Hematopoietic multipotent progenitor cell treated with erythropoietin and hydrocortisone succinate and interleukin-3 and kit ligand, for 8 days (in vitro differentiated cells): ENCODE measurements at places on chromosomes 3 and 15.

DNA sequence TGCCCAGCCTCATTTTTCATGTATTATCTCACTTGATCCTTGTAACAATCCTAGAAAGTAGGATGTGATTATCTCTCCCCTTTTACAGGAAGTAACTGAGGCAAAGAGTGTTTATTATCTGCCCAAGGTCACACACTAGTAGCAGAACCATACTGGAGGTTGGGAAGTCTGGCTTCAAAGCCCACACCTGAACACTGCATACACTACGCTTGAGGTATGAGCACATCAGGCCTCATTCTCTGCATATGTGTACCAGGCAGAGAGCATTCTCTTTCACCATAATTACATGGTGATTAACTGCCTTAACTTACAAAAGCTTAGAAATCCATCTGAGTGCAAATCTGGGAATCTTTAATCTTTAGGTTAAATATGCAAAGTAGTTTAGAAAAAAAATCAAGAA, 361.8 kb downstream of the MFSD1 start:
- no peak for DNase-seq

- no peak for DNase-seq
These were observed 61.3 kb downstream of the NSMCE3 start for GRCh38 chr15:29208352-29208751.

GRCh38 chr15:33729653-33730052, 238.6 kb upstream of the CHRM5 start:
- peak; percentile 6 for DNase-seq

- no peak for DNase-seq
These were observed 254.6 kb upstream of the RBMS3 start for GRCh38 chr3:29026286-29026685.

DNA sequence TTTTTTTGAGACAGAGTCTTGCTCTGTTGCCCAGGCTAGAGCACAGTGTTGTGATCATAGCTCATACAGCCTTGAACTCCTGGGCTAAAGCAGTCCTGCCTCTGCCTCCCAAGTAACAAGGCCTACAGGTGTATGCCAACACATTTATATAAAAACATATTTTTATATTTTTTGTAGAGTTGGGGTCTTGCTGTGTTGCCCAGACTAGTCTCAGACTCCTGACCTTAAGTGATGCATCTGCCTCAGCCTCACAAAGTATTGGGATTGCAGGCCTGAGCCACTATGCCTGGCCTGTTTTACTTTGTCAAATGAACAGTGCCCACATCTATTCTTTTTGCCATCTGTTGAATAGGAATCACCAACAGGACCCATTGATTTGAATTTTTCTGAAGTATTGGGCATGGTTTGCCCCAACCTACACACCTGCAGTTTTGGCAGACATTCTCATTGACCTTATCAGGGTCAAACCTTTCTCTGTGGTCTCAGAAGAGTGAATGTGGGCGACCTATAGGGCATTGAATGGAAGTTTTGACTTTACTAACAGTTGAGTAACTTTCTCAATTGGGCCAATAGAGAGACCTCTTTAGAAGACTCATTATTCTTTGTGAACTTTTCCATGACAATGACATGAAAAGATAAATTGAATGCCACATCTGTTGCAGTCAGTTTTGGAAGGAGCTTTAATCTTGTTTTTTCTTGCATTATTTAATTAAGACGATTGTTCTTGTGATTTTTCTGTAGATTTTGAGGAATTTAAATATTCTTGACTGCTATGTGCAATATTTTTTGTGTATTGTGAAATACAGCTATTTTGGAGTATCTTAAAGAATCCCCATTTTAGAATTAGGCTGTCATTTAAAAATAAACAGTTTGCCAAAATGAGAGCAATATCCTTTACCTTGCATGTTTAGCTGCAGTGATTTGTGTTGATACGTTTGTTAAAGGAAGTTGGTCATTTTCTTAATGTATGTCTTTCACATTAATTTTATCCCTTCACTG, 2.7 kb downstream of the IREB2 start:
- DNase-seq = no peak

DNA sequence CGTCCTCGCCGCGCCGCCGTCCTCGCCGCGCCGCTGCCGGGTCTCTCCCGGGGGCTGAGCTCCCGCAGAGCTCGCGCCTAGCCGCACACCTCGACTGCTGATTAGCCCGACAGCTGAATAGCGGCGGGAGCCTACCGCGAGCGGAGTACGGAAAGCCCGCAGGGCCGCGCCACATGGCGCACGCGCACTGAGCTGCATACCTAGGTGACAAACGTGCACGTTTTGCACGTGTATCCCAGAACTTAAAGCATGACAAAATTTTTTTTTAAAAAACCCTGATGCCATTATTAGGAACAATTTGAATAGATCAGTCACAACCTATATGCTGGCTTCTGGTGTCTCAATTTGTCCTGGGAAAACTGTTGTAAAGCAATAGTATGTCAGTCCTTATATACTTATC, at the start of gene GOLGA8A:
Gene GOLGA8A (minus strand): TSS at position 122 of the 400 bp plus-strand sequence. CDS start 48,117 bp downstream, outside the sequence.
- DNase-seq = peak; percentile 72

- no peak for DNase-seq
These were observed 45.0 kb downstream of the USP13 start for GRCh38 chr3:179697736-179698332.

DNA sequence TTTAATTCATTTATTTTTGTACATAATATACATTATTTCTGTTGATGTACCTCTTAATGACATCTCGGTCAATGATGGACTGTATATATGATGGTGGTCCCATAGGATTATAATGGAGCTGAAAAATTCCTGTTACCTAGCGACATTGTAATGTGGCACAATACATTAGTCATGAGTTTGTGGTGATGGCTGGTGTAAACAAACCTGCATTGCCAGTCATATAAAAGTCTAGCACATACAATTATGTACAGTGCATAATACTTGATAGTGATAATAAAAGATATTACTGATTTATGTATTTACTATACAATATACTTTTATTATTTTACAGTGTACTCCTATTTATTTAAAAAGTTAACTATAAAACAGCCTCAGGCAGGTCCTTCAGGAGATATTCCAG, 15.1 kb downstream of the TTC14 start:
- DNase-seq = no peak

- DNase-seq = no peak
These were observed 81.9 kb upstream of the ADPGK start for GRCh38 chr15:72865486-72865885.

DNA sequence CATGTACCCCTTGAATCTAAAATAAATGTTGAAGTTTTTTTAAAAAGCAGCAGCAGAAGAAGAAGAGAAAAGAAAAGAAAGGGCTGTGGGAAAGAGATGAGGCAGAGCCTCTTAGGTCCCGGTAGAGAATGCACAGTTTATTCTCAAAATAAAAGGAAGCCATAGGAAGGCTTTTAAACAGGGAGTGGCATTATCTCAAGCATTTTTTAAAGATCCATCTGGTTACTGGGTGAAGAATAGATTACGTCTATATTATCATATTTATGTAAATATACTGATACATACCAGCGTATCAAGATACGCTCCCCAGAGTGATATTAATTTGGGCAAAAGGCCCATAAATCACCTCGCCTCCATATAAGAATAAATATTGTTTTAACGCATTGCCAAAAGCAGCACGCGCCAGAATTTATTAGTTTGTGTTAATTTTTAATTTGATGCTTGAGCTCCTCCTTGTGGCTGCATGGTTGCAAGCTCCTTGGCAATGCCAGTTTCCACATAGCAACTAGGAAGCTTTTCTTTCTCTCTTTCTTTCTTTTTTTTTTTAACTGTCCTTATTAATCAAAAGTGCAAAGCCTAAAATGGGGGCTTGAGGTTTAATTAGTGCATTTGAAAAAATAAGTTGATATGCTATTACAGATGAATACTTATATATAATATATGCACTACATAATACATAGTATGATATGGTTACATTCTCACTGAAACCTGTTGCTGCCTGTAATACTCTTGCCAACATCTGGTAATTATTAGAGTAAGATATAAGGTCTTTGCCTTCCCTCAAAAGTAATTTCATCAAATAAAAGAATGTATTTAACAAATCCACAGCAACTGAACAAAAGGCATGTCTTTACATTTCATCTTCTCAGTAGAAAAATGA, 242.8 kb upstream of the UBE2E2 start:
- peak; percentile 62 for DNase-seq

- no peak for DNase-seq
These were observed 96.7 kb downstream of the CD47 start for GRCh38 chr3:107994181-107994580.

- no peak for DNase-seq
These were observed 249.3 kb upstream of the TGFBR2 start for GRCh38 chr3:30356866-30357753.

DNA sequence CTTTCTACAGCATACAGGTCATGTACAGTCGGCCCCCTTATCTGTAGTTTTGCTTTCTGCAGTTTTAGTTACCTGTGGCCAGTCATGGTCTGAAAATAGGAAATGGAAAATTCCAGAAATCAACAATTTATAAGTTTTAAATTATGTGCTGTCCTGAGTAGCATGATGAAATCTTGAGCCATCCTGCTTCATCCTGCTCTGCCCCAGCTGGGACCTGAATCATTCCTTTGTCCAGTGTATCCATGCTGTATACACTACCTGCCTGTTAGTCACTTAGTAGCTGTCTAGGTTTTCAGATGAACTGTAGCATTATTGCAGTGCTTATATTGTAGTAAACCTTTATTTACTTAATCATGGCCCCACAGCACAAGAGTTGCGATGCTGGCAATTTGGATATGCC, 44.8 kb downstream of the AP4E1 start:
- no peak for DNase-seq

DNA sequence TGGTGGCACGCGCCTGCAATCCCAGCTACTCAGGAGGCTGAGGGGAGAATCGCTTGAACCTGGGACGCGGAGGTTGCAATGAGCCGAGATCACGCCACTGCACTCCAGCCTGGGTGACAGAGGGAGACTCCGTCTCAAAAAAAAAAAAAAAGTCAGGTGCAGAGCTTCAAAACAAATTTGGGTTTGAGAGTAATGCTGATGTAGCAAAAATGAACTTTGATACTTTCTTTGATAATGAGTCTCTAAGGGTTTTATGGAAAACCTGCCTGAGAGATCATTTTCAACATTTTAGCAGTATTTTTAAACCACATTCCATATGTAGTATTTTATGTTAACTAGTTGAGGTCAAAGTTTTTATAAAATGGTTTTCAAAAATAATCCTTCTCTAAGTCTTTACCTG, 14.5 kb downstream of the EIF5A2 start:
- no peak for DNase-seq

GRCh38 chr3:97613139-97613538, 151.4 kb upstream of the ARL6 start:
- no peak for DNase-seq

DNA sequence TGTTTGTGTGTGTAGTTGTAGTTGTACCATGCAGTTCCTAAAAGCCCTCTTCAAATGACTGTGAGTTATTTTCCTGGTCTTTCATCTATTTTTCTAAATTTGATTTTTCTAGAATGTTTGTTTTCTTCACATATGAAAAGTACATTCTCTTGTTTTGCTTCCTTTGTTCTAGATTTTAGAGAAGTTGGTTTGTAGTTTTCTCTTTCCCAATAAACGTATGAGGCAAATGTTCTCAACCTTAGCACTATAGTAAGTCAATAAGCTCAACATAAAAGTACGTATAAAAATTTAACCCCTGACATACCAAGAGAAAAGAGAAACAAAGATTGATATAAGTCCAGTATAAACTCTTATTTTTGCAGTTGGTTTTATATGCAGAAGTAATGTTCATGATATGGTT, 74.7 kb downstream of the IL1RAP start:
- DNase-seq = no peak

GRCh38 chr15:83199288-83199687, 8.3 kb downstream of the HDGFL3 start:
- no peak for DNase-seq

GRCh38 chr3:180594631-180595558, 7.1 kb upstream of the TTC14 start:
- DNase-seq = peak; percentile 35

DNA sequence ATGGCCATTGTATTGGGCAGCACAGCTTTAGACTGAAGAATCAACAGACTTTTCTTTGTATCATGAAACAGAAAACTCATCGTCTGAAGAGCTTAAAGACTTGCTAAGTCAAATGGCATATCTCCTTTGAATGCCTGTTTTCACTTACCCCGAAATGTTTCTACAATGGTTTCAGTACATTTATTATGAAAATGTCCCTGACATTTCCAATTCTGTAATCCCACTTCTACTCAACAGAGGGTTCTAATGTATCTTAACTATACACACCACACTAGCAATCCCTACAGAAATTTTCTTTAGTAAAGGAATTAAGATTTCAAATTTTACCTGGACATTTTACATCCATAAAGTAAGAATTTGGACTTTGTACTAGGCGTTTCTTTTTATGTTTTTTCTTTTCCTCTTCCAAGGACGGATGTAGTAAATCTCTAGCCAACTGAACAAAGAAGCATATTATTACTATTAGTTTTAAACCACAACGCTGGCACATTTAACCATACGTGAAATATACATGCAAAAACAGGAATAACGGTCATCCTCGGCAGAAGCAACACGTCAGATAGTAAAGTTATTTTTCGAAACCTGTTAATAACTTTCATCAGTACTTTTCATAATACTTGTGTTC, 1.1 kb downstream of the RPS27L start:
- peak; percentile 28 for DNase-seq

- peak; percentile 46 for DNase-seq
These were observed 405.9 kb downstream of the ROBO1 start for GRCh38 chr3:79361748-79362378.

GRCh38 chr15:70099967-70100473, 2.3 kb upstream of the TLE3 start:
- DNase-seq = peak; percentile 66

DNA sequence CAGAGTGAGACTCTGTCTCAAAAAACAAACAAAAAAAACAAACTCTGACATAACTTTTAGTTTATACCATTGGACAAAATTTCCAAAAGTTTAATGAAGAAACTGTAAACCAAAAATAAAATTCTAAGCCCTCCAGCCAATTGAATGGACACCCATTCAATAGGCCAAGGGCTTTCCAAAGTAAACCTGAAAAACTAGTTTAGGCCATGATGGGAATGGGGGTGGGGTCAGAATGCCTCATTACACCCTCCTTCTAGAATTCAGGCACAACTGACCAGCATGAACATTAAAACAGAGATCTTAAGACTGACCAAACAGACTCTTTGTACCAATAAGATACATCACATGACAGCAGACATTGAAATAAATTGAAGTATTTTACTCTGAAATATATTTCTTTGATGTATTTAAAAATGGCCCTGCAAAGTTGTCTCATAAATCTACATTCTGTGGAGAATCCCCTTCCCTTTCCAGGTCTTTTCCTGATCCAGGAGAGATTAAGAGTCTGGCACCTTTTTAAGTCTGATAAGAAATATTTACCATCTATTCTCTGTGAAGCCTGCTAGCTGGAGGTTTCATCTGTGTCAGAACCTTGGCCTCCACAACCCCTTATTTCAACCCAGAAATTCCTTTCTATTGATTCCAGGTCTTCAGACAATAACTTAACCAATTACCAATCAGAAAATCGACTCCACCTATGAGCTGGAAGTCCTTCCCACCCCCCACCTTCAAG, 15.7 kb downstream of the THOC7 start:
- no peak for DNase-seq

DNA sequence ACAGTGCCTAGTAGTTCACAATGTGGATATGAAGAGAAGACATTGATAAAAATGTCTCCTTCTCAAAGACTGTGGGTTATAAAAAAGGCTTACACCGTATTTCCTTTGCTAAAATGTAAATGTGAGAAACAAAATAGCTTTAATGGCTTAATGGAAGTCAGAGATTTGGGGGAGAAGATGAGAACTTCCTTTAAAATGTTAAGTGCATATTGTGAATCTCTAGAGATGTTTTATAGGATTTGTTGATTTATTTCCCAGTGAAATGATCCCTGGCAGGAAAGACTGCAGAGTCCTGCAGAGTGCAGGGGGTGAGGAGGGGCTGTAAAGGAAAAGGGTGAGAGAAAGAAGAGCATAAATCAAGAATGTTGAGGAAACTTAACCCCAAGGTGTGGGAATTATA, 305.1 kb downstream of the GAP43 start:
- no peak for DNase-seq
